ENCODE measurements at places on chromosomes 3 and 15.

DNA sequence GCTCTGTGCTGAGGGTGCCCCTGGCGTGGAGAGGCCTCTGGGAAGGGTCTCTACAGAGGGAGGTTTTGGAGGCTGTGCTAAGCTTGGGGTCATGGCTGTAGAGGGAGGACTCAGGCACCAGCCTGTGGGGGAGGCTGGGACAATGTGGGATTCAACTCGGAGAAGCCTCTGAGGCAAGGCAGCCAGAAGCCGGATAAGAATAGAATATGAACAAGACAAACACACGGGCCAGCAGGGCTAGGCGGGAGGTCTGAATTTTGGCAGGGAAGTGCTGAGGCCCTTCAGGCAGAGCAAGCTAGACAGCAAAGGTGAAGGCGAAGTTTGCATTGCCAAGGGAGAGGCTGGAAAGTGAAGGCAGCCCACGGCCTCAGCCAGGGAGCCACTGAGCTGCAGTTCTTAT lies 612.1 kb upstream of the NR2F2 start:
- no peak for DNase-seq

DNA sequence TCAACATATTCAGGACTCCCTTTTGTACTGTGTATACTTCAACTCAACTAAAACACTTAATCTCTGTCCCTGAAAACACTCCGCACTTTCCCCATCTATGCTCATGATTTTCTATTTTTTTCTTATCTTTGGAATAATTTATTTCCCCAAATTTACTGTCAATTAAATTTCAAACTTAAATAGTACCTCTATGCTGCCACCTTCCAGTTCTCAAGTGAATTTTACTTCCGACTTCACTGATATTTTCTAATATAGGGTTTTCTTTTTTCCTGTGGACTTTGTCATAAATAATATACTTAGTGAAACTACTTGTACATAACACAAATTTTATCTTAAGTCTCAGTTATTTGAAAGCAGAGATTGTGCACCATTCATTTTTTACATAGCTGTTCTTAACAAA lies 1303.3 kb downstream of the OTOL1 start:
- DNase-seq: no peak

DNA sequence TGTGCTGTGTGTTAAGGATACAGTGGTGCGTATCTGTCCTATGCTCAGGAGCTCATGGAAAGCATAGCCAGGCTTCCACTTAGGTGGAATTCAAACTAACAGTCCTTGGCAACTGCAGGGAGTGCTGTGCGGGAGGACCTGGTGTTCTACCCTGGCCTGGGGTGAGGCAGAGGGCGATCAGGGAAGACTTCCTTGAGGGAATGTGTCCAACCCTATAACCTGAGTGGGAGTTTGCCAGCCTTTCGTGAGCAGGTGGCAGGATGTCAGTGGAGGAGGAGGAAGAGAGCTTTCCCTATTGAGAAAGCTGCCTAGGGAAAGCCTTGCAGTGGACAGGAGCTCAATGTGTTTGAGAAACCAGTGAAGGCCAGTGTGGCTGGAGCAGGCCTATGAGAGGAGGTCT lies 271.1 kb upstream of the C2CD4B start:
- no peak for DNase-seq

DNA sequence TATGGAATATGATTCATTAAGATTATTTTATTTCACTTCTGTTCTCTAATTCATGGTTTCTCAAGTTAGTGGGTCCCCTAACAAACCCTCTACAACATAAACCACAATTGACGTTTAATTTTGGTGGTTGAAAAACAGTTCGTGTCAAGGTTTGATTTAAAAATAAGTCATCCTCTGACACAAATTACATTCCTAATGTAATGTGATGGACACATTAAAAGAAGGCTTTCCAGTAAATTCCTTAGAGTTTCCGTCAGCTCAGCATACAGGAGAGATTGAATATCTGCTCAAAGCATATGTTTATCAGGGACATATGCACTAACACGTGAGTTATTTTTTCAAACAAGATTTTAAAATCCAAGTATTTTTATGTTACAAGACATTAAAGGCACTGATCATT lies 626.5 kb upstream of the ADAMTS9 start:
- DNase-seq: no peak

GRCh38 chr3:193788189-193788991 lies 195.4 kb downstream of the OPA1 start:
- no peak for DNase-seq

GRCh38 chr3:122409446-122409845 lies 6.4 kb downstream of the WDR5B start:
- DNase-seq: no peak

- DNase-seq: no peak
Observed at GRCh38 chr3:39801216-39801615, 8.2 kb upstream of the MYRIP start.

DNA sequence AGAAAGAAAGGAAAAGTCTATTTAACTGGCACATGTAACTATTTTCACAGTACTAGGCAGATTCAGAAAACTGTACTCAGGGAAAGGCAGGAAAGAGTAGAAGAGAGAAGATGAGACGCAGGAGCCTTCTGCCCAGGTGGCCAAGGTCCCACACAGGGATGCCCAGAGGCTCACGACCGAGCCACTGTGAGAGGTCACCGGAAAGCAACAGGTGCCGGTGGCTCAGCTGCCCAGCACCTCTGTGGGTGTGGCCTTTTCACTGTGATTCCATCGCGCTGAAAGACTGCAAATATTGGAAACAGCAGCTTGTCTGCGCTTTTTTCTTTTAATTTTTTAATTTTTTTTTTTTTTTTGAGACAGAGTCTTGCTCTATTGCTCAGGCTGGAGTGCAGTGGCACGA lies 226.8 kb downstream of the OCA2 start:
- DNase-seq: no peak

GRCh38 chr15:28101983-28102441 lies 2.9 kb upstream of the OCA2 start:
- no peak for DNase-seq

GRCh38 chr15:35289024-35289617 lies 204.0 kb upstream of the NANOGP8 start:
- DNase-seq: no peak

DNA sequence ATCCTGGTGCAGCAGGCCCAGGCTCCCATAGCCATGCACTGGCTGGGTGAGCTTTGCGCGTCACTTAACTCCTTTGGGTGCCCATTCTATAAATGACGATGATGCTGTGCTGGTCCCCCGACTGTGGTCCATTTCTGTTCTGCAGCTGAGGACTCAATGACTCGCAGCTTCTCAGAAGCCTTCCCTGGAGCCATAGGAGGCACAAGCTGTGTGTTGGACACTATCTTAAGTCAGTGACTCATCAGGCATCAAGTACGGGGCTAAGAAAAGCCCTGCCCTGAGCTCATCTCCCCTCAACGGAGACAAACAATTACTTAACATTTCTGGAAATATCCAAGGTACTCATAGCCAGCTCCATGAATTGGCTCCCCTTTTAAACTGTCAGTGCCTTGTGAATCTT lies 13.8 kb upstream of the MUSTN1 start:
- no peak for DNase-seq

- DNase-seq: no peak
Observed at GRCh38 chr3:71616571-71617021, 33.1 kb upstream of the FOXP1 start.

- DNase-seq: no peak
Observed at GRCh38 chr3:77693147-77693546, 653.2 kb downstream of the ROBO2 start.

DNA sequence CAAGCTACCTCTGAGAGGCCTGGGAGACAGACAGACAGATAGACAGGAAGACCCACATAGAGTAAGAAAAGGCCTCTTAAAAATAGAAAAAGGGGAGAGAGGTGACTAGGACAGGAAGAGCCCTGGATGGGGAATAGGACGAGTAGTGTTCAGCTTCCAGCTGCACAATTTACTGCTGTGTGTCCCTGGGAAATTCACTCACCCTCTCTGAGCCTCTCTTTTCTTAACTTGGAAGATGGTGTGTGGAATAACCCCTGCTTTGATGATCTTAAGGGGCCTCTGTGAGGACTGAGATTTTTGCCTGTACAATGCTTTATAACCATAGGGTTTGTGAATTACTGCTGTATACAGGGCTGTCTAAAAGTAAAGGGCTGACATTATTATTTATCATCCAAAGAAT lies 37.5 kb downstream of the FEM1B start:
- no peak for DNase-seq

GRCh38 chr3:183155499-183155898 lies 7.0 kb downstream of the LAMP3 start:
- no peak for DNase-seq

- DNase-seq: no peak
Observed at GRCh38 chr3:21777821-21778220, 26.8 kb upstream of the ZNF385D start.

DNA sequence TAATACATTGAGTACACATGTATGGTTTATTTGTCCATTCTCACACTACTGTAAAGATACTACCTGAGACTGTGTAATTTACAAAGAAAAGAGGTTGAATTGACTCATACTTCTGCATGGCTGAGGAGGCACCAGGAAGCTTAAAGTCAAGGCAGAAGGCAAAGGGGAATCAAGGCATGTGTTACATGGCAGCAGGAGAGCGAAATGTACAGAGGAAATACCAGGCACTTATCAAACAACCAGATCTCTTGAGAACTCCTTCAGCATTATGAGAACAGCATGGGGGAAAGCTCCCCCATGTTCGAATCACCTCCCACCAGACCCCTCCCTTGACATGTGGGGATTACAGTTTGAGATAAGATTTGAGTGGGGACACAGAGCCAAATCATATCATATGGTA lies 666.3 kb downstream of the ZBBX start:
- no peak for DNase-seq

DNA sequence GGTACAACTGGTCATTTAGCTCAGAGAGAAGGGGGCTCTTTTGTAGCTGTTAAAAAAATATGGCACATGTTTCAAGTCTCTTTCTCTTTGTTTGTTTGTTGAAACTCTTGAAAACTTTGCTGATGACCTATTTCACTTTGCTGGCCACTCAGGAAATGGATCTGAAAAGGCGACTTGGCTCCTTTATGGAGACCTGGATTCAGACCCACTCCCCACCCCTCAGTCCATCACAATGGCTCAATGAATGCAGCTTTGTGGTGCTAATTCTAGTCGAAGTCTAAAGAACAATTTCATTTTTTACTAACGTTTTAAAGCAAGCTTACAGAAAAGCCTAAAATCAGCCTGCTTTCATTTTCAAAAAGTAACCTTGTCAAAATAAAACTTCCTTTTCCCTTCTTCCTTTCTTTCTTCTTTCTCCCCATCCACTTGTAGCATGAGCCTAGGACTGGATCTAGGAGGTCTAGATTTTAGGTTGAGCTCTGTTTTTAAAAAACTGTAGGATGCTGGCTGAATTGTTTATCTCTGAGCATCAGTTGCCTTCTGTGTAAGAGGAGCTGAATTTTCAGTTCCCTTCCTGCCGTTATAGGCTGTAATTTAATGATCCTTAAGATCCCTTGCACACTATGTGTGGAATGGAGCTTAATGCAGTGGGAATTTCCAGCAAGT lies 165.5 kb upstream of the FEZF2 start:
- DNase-seq: no peak

GRCh38 chr15:70560617-70561328 lies 202.6 kb downstream of the UACA start:
- DNase-seq: no peak

DNA sequence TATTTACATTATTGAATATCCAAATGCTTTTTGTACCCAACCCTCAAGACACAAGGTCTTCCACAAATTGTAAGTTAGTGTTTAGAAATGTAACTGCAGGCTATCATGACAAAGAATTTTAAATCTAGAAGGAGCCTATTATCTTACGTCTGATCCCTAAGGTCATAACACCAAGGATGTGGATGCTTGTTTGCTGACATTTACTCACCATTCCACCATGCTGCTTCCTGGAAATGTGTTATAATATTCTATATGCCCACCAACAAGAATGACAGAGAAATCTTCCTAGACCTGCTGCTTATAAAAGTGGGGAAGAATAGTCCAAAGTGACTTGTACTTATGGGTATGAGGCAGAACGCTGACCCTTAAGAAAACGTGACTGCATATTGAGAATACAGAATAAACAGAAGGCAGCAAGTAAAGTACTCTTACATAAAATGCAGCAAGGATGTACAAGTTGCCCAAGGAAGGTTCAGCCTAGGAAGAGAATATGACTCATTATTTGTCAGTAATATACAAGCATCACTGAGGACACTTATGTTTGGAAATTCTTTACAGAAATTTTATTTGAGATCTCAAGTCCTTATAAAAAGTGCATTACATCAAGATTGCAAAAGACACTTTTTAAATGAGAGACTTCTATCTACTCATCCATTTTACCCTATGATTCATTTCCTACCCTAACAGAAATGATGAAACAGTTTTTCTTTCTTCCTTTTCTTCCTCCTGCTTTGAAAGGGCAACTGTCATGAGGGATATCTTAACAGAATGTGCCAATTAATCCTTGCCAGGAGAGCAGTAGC lies 59.6 kb downstream of the ESYT3 start:
- no peak for DNase-seq

- DNase-seq: no peak
Observed at GRCh38 chr15:89413877-89414276, 79.3 kb upstream of the POLG start.

DNA sequence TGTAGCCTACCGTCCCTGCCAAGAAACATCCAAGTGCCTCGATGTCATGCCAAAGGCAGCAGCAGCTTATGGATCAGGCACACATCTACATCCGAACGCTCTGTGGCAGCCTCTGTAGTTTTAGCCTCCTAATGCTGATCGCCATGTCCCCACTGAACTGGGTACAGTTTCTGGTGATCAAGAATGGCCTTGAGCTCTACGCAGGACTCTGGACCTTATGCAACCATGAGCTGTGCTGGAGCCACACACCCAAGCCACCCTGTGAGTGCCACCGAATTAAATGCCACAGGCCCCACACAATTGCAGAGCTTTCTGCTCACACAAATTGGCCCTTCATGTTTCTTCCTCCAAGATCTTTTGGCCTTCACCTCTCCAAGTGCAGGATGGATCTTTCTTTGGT lies 543 bp downstream of the TMEM202 start:
- DNase-seq: no peak

GRCh38 chr3:128345196-128345595 lies 121.5 kb downstream of the DNAJB8 start:
- DNase-seq: no peak

- DNase-seq: no peak
Observed at GRCh38 chr15:83158393-83158792, 49.2 kb downstream of the HDGFL3 start.

GRCh38 chr15:101243420-101243819 lies 8.4 kb downstream of the CHSY1 start:
- no peak for DNase-seq

DNA sequence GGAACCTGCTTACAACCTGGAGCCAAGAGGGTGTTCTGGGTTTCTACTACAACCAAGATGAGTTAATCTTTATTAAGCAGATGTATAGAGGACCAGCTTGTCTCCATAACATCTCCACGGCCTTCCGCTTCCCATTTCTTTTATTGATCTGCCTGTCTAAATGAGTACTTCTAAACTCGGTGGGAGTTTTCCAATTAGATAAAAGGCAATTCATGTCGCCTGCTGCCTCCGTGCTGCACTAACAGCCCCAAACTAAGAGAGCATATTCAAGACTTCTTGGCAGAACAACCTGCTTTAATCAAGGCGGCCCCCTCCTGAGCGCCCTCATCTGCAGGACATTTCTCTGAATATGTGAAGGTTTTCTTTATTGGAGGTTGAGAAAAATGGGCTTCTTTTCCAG lies 270.1 kb downstream of the PDCD6IP start:
- no peak for DNase-seq

GRCh38 chr3:161700998-161701397 lies 204.4 kb downstream of the OTOL1 start:
- DNase-seq: no peak
